ENCODE measurements at places on chromosomes 12 and 14.

- DNase-seq: no peak
These were observed 51.7 kb upstream of the FERMT2 start for GRCh38 chr14:53002576-53002975.

- DNase-seq: no peak
These were observed 60.4 kb upstream of the SEL1L start for GRCh38 chr14:81594012-81594411.

- DNase-seq: no peak
These were observed 5.2 kb upstream of the C12orf56 start for GRCh38 chr12:64395739-64396138.

DNA sequence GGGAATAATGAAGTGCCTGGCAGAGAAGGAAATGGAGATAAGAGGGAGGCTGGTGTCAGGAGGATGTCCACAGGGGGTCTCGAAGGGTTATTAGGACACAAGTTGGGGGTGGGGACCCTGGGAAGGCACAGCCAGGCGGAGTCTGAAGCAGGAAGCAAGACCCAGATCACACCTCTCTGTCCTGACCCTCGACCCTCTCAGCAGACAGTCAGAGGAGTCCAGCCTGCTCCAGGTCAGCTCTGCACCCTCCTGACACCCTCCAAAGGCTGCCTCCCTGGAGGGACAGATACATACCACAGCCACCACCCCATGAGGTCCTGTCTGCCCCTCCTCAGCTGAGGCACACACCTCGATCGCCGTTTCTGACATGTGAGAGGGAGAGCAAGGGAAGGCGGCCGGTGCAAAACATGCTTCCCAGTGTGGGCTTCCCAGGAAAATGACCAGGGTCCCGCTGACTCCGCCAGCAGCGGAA lies 9.0 kb downstream of the BCL11B start:
- no peak for DNase-seq

GRCh38 chr14:21534576-21534975 lies 8.4 kb upstream of the SALL2 start:
- no peak for DNase-seq

GRCh38 chr12:132169376-132169775 lies 25.1 kb downstream of the NOC4L start:
- no peak for DNase-seq

GRCh38 chr12:47097276-47097896 lies 17.6 kb upstream of the AMIGO2 start:
- DNase-seq: no peak

- DNase-seq: no peak
These were observed 1.2 kb upstream of the KCNMB4 start for GRCh38 chr12:70364695-70365397.

DNA sequence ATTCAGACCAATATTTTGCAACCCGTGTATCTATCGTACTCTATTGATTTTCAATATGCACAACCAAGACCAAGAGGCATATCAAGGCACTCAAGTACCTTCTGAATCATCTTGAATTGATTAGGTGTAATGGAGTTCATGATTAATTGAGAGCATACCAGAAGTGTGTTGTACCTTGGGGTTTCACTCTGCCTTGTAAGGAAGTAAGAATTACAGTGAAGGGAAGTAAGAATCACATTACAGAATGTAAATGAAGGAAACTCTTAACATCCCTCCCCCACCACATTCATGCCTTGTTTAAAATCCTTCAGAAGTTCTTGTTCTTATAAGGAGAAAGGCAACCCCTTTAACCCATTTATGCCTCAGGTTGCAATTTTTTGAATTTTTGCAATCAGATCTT lies 5.4 kb upstream of the MGAT4C start:
- no peak for DNase-seq

DNA sequence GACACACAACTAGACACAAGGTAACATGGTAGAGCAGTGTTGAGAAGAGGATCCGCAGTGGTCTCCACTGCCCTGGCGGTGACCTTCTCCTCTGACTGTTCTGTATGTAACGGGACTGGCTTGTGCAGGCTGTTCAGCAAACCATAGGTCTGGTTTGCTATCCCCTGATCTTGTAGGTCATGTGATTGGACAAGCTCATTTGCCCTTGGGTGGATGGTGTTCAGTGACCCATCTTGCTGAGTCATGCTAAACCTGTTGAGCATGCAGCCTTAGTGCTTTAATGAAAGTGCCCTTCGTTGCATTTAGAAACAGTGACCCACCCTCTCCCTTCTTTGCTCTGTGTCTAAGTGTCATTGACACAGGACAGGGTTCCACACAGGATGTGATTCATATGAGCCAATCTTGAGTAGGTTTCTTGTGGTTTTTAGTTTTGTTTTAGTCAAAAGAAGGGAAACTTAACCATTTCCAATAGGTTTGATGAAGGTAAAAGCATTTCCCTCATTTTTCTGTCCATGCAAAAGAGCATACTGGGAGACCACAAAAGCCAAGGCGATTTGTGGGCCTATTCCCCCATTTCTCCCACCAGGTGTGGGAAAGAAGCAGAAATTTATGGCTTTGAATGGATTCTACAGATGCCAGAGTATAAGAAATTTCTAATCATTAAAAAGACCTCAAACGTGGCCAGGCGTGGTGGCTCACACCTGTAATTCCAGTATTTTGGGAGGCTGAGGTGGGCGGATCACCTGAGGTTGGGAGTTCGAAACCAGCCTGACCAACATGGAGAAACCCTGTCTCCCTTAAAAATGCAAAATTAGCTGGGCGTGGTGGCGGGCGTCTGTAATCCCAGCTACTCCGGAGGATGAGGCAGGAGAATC lies 32.6 kb upstream of the HIF1A start:
- DNase-seq: peak; percentile 28

DNA sequence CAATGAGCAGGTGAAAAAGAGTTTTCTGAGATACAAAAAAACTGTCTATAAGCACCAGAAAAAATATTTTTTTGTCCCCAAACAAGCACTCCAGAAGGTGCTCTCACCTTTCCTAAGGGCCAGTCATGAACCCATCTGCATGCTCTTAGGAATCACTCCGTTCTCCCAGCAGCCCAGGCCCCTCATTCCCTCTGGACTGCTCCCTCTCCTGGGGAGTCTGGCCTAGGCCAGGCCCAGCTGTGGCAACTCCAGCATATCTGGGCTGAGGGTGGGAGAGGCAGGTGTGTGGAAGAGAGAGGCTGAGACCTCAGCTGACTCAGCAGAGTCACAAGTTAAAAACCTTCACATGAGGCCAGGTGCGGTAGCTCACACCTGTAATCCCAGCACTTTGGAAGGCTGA lies 54.6 kb downstream of the TRAFD1 start:
- DNase-seq: no peak

DNA sequence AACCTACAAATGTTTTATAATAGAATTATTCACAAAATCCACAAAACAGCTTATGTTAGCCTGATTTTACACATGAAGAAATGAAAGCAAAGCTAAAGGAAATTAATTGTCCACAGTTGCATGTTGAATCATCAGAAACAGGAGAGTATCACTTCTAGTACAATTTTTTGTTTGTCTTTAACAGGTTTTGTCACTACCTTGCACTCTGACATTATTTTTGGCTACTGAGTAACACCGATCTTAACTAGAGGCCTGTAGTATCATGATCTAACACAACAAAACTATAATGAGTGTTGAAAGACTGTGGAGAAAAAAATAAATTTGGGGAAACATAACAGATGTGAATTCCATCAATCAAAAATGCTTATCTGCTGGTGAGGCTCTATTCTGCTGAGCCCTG lies 60.1 kb downstream of the TAOK3 start:
- no peak for DNase-seq

- no peak for DNase-seq
These were observed 114.7 kb upstream of the EEA1 start for GRCh38 chr12:93043877-93044209.

DNA sequence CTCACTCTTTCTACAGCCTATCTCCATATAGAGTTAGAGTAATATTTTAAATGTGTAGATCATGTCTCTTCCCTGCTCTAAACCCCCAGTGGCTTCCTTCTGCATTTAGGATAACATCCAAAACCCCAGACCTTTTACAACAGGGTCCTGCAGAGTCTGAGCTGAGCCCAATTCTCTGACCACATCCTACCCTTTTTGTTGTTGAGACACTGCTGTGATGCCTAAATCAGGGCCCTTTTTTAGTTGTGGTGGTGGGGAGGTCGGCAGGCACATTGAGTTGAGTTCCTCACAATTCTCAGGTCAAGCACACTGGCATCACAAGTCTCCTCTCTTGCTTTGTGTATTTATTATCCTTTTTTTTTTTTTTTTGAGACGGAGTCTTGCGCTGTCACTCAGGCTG lies 1.8 kb upstream of the DDX47 start:
- DNase-seq: no peak

- DNase-seq: no peak
These were observed 17.3 kb downstream of the SLC25A47 start for GRCh38 chr14:100340423-100340813.

DNA sequence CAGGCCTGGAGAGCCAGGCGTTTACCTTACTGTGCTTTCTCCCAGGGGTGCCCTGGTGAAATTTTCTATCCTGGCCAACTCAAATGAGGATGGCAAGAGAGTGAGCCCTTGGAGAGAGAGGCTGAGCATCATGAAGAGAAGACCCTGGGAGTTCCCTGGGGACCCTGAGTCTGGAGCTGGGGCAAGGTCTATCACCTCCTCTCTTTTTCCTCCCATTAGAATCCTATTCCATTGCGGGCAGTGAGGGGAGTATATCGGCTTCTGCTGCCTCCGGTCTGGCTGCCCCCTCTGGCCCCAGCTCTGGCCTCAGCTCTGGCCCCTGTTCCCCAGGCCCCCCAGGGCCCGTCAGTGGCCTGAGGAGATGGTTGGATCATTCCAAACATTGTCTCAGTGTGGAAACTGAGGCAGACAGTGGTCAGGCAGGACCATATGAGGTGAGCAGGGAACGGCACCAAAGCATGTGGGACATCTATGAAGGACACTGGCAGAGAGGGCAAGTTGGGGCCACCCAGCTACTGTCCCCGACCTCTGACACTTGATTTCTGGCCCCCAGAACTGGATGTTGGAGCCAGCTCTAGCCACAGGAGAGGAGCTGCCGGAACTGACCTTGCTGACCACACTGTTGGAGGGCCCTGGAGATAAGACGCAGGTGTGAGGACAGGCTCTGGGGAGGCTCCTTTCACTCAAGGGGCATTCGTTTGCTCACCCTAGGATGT lies 1.6 kb downstream of the ARHGEF25 start:
- DNase-seq: no peak

GRCh38 chr14:85122690-85123089 lies 407.3 kb upstream of the FLRT2 start:
- DNase-seq: no peak

GRCh38 chr12:124910561-124911478 lies 3.6 kb downstream of the UBC start:
- DNase-seq: no peak

- DNase-seq: no peak
These were observed 2.7 kb downstream of the DIP2B start for GRCh38 chr12:50507474-50507838.

GRCh38 chr14:31419967-31420318 lies 407 bp downstream of the HEATR5A start:
- DNase-seq: no peak

DNA sequence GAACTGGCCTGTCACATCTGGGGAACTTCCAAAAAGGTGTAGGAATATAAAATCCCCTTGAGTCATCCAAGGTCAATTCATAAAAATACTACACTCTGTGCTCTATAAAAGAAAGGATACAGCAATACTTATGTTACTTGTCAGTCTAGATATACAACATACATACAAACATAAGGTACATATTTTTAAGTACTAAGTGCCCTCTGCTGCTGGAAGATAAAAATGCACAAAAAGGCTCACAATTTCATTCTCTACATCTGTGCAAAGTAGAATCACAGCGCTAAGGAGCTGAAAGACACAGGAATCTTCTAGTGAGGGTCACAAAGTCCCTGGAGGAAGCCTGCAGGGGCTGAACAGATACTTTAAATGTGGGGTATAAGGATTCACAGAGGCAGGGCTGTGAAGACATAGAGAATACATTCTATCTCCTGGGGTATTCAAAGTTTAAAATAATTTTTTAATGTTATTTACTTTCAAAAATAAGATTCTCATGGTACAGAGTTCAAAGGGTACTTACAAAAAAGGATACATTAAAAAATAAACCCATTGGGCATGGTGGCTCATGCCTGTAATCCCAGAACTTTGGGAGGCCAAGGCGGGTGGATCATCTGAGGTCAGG lies 10.2 kb upstream of the GOLGA5 start:
- DNase-seq: no peak

DNA sequence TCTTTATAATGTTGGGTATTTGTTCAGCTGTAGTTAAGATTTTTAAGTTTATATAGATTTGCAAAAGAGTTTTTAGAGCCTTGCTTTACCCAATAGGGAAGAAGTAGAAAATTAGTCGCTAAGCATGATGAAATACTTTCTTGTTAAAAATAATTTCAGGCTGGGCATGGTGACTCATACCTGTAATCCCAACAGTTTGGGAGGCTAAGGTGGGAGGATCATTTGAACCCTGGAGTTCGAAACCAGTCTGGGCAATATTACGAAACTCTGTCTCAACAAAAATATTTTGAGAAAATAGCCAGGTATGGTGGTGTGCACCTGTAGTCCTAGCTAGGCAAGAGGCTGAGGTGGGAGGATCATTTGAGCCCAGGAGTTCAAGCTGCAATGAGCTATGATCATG lies 18.7 kb upstream of the SCFD1 start:
- no peak for DNase-seq

- DNase-seq: no peak
These were observed 106.1 kb upstream of the RFLNA start for GRCh38 chr12:124188561-124189405.

GRCh38 chr12:116667752-116668151 lies 70.1 kb downstream of the SPRING1 start:
- no peak for DNase-seq

DNA sequence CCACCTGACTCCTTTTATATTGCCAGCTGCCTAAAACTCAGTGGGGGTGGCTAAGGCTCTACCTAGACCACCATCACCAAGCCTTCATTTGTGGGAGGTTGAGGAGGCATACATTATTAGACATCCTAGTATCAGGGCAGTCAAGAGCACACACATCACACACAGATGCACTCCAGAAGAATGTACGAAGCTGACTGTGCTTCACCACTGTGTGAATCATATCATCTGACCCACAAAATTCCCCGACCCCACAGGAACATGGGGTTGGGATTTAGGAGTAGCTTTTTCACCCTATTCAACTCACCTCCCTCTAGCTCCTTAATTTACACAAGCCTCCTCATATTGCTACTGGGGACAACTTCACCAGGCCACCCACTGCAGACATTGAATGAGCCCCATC lies 64.8 kb upstream of the BDKRB2 start:
- no peak for DNase-seq

GRCh38 chr12:127101076-127101475 lies 1165.9 kb upstream of the TMEM132C start:
- DNase-seq: no peak

GRCh38 chr12:27511031-27511722 lies 12.8 kb upstream of the PPFIBP1 start:
- no peak for DNase-seq

- no peak for DNase-seq
These were observed 670 bp downstream of the CCNB1IP1 start for GRCh38 chr14:20332431-20332787.

- no peak for DNase-seq
These were observed 10.7 kb upstream of the NEUROD4 start for GRCh38 chr12:55008944-55009585.

Measured in activated CD4-positive, alpha-beta T cell treated with anti-CD3 and anti-CD28 coated beads, Interleukin-2, amount 50 U/mL, for 24 hours (primary cell).